ENCODE measurements at places on chromosomes 12 and 14. TPM values are rescaled to one million over a fixed set of nuclear protein-coding genes. Genes with fewer than 3 reads are reported as not detected.

DNA sequence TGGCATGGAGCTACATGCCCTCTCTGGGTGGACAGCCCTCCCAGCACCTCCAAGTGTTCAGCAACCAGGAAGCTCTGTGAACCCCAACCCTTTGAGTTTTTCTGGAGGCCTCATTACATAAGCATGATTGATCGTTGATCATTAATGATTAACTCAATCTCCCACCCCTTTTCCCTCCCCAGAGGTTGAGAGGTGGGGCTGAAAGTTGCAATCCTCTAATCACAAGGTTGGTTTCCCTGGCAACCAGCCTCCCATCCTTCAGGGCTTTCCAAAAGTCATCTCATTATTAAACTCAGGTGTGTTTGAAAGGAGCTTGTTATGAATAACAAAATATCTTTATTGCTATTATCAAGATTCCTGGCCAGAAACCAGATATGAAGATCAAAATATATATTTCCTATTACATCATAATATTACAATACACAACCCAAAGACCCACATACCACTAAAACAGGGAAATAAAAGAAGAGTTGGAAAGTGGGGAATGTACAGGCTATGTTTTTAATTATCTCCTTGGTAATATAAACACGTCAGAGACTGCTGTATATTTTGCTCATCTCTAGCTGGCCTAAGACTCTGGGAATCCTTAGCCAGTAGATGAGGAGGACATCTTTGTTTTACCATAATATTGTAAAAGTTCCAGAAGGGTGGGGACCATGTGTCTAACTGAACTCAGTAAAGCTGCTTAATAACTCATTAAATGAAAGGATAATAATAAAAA is 73.6 kb downstream of the SSPN start:
- no peaks in the 10 kb centered on the region for H3K4me1 ChIP-seq
- DNase-seq: no peak
- H3K36me3 ChIP-seq: no peaks in the 10 kb centered on the region
- H3K4me3 ChIP-seq: no peak overlapping the region
- peaks cover 5% of the 10 kb centered on the region for H3K27me3 ChIP-seq
- no peak overlapping the region for H3K27ac ChIP-seq

DNA sequence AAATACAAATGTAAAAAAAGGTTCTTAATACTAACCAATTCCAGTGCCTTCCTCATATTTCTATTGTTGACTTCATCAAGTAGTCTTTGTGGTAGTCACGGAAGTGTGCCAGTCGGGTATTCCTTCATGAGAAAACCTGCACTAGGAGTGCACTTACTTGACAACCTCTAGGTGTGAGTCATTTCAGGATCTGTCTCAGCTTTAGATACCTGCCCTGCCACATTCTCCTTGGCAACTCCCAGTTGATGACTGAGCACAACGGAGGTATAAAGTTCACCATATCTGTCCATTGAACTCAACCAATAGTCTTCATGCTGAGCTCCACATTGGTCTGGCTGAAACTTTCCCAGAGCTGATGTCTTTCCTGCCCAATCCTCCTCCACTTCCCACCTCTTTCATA is 215.7 kb downstream of the SYT10 start:
- no peak overlapping the region for H3K27ac ChIP-seq
- H3K4me3 ChIP-seq: no peak overlapping the region
- no peaks in the 10 kb centered on the region for H3K27me3 ChIP-seq

DNA sequence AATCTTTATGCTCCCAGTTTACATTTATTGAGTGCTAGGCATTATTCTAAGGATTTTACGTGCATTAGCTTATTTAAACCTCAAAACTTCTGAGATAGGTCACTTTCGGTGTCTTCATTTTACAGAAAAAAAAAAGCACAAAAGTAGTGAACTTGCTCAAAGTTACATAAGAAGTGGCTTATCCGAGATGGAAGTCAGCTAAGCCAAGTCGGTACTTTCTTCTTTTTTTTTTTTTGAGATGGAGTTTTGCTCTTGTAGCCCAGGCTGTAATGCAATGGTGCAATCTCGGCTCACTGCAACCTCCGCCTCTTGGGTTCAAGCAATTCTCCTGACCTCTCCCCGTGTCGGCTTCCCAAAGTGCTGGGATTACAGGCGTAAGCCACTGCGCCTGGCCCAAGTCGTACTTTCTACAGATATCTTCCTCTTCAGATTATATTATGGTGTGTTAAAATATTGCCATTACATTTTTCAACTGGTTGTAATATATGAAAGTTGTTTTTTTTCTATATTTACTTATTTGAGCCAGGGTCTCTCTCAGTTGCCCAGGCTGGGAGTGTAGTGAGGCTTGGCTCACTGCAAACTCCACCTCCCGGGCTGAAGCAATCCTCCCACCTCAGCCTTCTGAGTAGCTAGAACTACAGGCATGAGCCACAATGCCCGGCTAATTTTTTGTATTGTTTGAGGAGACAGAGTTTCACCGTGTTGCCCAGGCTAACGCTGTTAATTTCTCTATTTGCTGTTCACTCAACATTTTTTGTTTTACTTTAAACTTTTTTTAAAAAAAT is 8.9 kb downstream of the DPPA3 start:
- no peak overlapping the region for H3K27ac ChIP-seq
- no peaks in the 10 kb centered on the region for H3K4me1 ChIP-seq
- H3K36me3 ChIP-seq: no peaks in the 10 kb centered on the region
- no peak for DNase-seq

DNA sequence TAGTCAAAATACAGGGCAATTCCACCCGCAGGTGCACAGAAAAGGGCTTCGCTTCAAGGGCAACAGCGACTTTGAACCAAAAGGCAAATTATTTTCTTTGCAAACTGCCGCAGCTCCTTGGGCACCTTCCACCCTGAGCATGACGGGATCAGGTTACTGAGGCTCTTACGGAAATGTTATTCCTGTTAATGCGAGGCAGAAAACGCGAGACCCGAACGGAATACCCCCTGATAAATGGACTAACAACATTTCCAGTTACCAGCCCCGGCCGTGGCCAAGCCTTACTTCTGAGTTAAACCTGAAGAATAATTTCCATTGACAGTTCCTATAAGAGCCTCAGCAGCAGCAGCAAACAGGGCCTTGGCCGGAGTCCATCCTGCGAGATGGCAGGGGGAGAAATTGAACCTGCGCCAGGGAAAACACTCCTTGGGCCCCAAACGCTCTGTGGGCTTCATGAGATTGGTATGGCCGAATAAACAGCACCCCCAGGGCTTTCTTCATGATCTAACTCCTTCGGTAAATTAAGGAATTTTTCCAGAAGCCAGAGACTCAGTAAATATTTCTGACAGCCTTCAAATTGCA is 70.0 kb upstream of the DICER1 start:
- H3K27me3 ChIP-seq: peaks cover 2% of the 10 kb centered on the region
- H3K4me1 ChIP-seq: no peaks in the 10 kb centered on the region
- DNase-seq: no peak
- H3K4me3 ChIP-seq: no peak overlapping the region
- no peak overlapping the region for H3K27ac ChIP-seq

- H3K36me3 ChIP-seq: peaks cover 26% of the 10 kb centered on the region
- H3K4me3 ChIP-seq: peak overlapping the region; percentile 91
- H3K27ac ChIP-seq: peak overlapping the region; percentile 54
- DNase-seq: no peak
Measured at GRCh38 chr12:55718015-55718414, 2.2 kb downstream of the BLOC1S1 start.

GRCh38 chr12:14931359-14931758 is 7.0 kb downstream of the ERP27 start:
- DNase-seq: no peak
- no peaks in the 10 kb centered on the region for H3K4me1 ChIP-seq
- H3K36me3 ChIP-seq: peaks cover 66% of the 10 kb centered on the region
- H3K27me3 ChIP-seq: no peaks in the 10 kb centered on the region
- H3K4me3 ChIP-seq: no peak overlapping the region

Gene TRIM9
- 0.44 TPM for total RNA-seq

Gene ADCY6
- not detected for total RNA-seq

Gene CDC42BPB
- total RNA-seq: 0.81 TPM

Gene NFE2
- not detected for total RNA-seq

Gene PTPRR
- total RNA-seq: not detected
